ENCODE measurements at places on chromosomes 1 and 21.
A peak's percentile ranks its signal among the peaks of the same experiment; 100 is the strongest.

- no peak for DNase-seq
These were observed 5.0 kb upstream of the KCNJ9 start for GRCh38 chr1:160076295-160076694.

GRCh38 chr1:225466848-225467192, 39.0 kb upstream of the LBR start:
- DNase-seq = no peak

DNA sequence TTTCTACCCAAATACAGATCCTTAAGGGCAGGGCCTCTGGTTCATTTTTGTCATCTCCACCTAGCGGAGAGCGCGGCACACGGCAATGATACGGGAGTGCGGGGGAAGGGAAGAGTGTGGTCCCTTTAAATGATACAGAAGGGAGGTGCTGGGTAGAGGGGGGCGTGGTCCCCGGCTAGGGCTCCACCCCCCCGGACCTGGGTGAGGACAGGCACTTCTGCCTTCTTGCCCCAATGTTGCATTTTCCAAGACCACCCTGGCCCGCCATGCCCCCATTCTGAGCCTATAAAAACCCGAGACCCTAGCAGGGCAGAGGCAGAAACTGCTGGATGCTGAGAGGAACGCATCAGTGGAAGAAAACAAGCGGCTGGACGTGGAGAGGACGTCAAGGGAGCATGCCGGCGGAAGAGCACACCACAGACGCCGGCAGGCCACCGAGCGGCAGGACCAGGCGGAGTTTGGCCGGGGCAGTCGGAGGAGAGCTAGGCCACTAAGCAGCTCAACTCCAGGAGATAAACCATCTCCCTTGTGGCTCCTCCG, 30.0 kb downstream of the LRRC3 start:
- DNase-seq = peak; percentile 29

DNA sequence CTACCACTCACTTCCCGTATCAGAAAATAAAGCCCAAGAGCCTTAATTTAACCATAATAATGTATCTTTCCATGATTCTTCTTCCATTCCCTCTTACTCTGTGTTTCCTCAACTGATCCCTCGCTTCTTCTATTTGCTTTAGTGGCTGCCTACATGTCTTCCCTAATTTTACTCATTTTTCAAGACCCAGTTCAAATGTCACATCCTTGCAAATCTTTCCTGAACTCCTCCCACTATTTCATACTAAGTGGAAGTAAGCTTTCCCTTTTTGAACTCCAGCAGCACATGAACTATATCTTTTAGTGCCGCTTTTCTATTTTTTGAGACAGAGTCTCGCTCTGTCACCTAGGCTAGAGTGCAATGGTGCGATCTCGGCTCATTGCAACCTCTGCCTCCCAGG, 3.8 kb upstream of the NFYC start:
- DNase-seq = no peak

DNA sequence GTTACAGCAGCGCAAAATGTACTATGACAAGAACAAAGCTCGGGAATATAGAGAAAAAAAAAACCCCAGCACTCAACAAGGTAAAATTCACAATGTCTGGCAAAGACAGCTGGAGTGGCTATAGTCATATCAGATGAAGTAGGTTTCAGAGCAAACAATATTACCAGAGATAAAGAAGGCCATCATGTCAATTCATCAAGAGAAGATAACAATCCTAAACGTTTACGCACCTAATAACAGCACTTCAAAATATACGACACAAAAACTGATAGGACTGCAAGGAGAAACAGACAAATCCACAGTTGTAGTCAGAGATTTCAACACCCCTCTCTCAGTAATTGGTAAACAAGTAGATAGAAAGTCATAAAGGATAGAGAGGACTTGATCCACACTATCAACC, 455.2 kb downstream of the PTPRU start:
- no peak for DNase-seq

All from CD8-positive, alpha-beta memory T cell (primary cell).